ENCODE measurements at places on chromosomes 12 and 14.

- no peak for DNase-seq
Measured at GRCh38 chr12:104641862-104642261, 185.1 kb downstream of the CHST11 start.

- no peak for DNase-seq
Measured at GRCh38 chr12:67646775-67647174, 1.8 kb upstream of the DYRK2 start.

- no peak for DNase-seq
Measured at GRCh38 chr14:92890830-92891588, 31.9 kb upstream of the CHGA start.

DNA sequence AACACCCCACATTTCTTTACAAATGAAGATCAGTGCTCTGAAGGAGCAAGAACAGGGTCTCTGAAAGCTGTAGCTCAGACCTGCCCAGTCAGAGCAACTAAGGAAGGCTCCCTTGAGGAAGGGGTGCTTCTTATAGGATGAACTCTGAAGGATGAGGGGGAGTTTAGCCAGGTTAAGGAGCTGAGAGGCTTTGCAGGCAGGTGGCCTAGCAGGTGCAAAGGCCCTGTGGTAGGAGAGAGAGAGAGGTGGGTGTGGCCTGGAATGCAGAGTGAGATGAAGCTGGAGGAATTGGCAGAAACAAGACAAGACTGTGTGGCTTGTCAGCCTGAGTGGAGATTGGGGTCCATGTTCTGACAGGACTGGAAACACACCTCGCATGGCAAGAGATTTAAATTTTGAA, 20.5 kb upstream of the FAM222A start:
- DNase-seq, result no peak

DNA sequence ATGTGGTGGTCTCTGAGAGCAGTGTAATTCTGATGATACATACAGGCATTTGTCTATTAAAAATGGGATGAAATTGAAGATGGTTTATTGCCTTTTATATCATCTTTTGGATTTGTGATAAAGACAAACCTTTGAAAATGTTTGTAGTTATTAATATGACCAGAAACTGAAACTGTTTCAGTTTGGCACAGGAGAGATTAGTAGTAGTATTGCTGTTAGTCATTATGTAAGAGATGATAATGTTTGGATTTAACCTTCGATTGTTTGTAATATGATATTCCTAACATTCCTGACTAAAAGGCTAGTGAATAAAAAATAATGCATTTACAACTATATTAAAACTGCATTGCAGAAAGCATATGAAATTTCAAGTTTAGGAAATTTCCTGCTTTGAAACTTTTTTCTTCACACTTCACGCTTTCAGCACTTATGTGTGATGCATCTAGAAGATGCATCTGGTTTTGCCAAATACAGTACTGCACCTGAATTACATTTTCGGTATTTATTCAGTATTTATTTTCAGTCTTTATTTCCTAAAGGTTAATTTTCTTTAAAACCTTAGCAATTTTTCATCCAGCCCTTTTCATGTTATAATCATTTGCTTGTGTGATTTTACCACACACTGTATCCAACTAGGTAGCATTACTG, 25.5 kb downstream of the ADIPOR2 start:
- no peak for DNase-seq

GRCh38 chr12:132414634-132415326, 75.2 kb upstream of the FBRSL1 start:
- peak; percentile 35 for DNase-seq

DNA sequence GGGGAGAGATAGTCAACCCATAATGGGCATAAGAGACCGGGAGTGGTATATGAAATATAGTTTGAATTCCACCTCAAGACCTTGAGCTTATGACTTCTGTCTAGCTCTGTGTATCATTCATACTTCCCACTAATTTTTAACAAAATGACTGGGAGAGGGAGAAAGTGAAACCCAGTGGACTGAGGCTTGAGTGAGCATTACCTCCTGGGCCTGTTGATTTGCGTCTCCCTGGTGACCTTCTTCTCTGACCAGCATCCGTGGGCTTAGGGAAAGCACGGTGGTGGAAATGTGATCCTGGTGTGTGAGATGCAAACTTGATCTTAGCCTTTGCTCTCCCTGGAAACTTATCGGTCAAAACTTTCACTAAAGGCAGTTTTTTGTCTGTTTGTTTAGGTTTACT, 207.9 kb upstream of the BCL2L14 start:
- DNase-seq, result peak; percentile 83

DNA sequence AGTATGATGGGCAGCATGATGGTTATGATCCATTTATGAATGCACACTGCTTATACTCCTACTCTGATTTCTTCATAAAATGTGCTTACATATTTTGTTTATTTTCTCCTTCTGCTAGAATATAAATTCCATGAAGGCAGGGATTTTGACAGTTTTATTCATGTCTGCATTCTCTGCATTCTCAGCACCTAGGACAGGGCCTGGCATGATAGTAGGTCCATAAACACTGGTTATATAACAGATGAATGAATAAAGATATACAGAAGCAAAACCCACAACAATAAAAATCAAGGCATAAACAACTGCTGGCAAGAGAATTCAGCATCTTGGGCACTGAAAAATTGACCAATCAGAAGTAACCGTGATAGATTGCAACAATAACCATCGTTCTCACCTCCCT, 115.4 kb downstream of the WIF1 start:
- no peak for DNase-seq

DNA sequence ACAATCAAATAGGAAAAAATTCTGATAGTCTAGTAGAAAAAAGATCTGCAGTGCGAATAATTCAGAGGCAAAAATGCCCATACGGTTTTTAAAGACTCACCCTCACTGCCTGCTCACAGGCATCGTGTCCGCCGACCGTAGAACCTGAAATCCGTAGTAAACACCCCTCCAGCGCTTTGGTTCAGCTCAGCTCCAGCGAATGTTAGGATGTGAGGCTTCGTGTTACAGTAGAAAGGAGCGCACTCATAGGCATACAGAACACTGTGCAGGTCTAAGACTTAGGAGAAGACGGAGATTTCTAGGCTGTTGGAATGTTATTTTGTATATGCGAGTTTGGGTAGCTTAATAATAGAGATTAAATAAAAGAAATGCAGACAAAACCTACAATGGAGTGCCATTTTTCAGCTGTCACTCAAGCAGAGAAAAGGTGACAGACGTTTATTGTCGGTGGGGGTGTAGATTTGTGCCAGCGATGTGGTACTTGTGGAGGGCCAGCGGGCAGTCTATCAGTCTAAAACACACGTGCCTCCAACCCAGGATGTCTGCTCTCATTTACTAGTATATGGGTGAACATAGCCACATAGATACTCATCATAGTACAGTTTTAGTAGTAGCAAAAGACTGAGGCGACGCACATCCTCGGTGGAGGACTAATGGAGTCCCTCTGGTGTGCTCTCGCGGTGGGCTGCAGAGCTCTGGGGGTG, 25.7 kb downstream of the SFSWAP start:
- no peak for DNase-seq

- DNase-seq, result no peak
Measured at GRCh38 chr12:131852551-131853299, 24.5 kb downstream of the MMP17 start.

DNA sequence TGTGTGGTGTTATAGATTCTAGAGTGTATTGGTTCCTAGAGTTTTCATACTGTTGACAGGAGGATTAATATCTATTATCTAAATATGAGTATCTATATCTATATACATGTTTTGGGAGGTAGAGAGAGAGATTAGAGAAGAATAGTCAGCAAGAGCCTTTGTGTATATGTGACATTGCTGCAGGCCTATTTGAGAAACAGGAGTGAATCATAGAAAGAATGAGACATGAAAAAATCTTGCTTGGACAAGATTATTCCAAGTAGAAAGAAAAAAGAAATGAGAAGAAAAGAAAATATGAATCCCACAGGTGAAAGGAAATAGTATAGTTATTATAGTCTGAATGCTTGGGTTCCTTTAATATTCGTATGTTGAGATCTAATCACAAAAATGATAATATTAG, 720.4 kb downstream of the RERGL start:
- no peak for DNase-seq

GRCh38 chr12:51818566-51819300, 29.8 kb downstream of the FIGNL2 start:
- no peak for DNase-seq
